Metanephros (tissue), 2 donors: ENCODE measurements at places on chromosomes 1 and 21. TPM values are rescaled to one million over a fixed set of nuclear protein-coding genes. Genes with fewer than 3 reads are reported as not detected.

CLDN17 gene
- not detected for total RNA-seq

DRAXIN gene
- total RNA-seq: 0.93 TPM

VPS26C gene
- 45.5 TPM for total RNA-seq

ZNF362 gene
- 33.2 TPM for total RNA-seq

ZSWIM5 gene
- 4.8 TPM for total RNA-seq
